ENCODE measurements at places on chromosomes 16 and 17.

DNA sequence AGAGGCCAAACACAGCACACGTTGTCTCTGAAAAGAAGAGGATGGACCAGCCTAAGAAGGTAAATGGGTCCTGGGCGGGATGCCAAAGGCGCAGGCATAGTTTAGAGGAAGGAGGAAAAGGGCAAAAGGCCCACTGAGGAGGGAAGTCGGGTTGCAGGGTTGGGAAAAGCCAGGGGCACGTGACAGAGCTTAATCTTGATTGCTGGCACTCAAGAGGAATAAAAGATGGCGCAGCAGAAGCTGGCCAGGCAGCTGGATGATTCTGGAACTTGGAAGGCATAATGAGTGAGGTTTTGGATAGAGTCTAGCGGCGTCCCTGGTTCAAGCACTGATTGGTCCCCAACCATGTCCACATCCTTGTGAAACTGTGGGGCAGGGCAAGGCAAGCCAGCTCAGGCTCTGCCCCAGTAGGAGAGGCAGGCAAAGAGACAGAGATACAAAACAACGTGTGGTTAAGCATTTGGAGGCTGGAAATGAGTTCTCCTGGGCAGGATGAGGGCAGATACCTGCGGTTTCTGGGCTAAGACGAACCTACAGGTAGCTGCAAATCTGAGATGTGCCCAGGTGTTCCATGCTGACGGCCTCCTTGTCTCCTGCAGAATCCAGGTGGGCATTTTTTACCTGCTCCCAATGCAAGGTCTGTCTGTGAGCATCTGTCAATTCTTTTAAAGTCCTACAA is 52.7 kb upstream of the CIBAR2 start:
- no peak overlapping the region for H3K27ac ChIP-seq
- H3K27me3 ChIP-seq, result no peaks in the 10 kb centered on the region
- DNase-seq, result no peak
- no peaks in the 10 kb centered on the region for H3K36me3 ChIP-seq
- H3K4me3 ChIP-seq, result no peak overlapping the region

DNA sequence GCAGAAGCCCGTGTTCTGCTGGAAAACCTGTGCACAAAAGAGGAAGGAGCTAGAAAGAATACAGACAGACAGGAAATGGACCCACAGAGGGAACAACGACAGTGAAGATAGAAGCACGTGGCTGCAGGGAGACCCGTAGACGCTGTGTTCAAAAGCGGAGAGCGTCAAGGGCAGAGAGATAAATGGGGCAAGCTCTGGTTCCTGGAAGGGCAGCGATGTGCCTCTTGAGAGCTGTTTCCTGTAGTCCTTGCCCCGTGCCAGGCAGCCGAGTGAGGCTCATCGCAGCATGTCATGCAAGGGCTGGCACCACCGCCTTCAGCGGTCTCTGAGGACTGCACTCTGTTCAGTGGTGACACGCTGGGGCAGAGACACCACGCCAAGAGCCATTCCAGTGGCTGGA is 43.6 kb upstream of the CACNG5 start:
- peak; percentile 72 for DNase-seq
- no peaks in the 10 kb centered on the region for H3K27me3 ChIP-seq
- H3K4me1 ChIP-seq, result peaks cover 9% of the 10 kb centered on the region
- H3K27ac ChIP-seq, result no peak overlapping the region

DNA sequence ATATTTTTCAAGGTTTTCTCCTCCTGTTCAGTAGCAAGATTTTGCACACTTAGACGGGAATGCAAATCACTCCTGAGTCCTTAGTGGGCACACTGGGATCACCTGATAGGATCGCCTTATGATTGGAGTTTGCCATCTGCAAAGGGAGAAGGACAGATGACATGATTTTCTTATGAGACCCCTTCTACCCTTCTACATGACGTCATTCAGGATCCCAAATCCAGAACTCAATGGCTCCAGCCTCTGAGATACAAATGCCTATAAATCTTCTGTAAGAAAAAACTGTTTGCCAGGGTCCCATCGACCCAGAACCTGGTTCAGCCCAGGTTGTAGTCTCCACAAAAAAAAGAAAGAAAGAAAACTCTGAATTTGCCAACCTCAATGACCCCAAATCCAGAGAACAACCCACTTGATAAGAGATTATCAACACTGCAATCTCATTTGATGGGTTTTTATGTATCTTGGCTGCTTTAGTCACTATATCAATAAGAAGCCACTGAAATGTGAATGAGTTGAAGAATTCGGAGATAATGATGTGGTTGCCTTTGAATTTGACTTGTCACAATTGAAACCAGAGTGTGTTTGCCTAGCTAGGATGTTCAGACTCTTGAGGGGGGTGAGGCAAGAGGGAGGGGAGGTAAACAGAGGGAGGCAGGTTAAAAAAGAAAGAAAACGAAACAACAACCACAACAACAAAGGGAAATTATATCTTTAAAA is 6.7 kb downstream of the ZNF423 start:
- H3K36me3 ChIP-seq, result no peaks in the 10 kb centered on the region
- peaks cover 22% of the 10 kb centered on the region for H3K4me1 ChIP-seq
- no peak for DNase-seq

- H3K4me3 ChIP-seq, result no peak overlapping the region
- H3K27ac ChIP-seq, result no peak overlapping the region
- H3K36me3 ChIP-seq, result peaks cover 7% of the 10 kb centered on the region
- DNase-seq, result no peak
- peaks cover 26% of the 10 kb centered on the region for H3K4me1 ChIP-seq
- H3K27me3 ChIP-seq, result no peaks in the 10 kb centered on the region
Measured at GRCh38 chr17:1032391-1032790, 35.5 kb downstream of the TIMM22 start.

GRCh38 chr17:28949185-28950016 is 1.9 kb downstream of the PHF12 start:
- H3K27ac ChIP-seq, result peak overlapping the region; percentile 92
- no peaks in the 10 kb centered on the region for H3K27me3 ChIP-seq
- peak; percentile 92 for DNase-seq
- peaks cover 45% of the 10 kb centered on the region for H3K4me1 ChIP-seq
- no peaks in the 10 kb centered on the region for H3K36me3 ChIP-seq

- H3K27me3 ChIP-seq, result no peaks in the 10 kb centered on the region
- no peak overlapping the region for H3K27ac ChIP-seq
- no peaks in the 10 kb centered on the region for H3K36me3 ChIP-seq
- H3K4me3 ChIP-seq, result no peak overlapping the region
Measured at GRCh38 chr17:39376434-39376833, 25.0 kb downstream of the FBXL20 start.

DNA sequence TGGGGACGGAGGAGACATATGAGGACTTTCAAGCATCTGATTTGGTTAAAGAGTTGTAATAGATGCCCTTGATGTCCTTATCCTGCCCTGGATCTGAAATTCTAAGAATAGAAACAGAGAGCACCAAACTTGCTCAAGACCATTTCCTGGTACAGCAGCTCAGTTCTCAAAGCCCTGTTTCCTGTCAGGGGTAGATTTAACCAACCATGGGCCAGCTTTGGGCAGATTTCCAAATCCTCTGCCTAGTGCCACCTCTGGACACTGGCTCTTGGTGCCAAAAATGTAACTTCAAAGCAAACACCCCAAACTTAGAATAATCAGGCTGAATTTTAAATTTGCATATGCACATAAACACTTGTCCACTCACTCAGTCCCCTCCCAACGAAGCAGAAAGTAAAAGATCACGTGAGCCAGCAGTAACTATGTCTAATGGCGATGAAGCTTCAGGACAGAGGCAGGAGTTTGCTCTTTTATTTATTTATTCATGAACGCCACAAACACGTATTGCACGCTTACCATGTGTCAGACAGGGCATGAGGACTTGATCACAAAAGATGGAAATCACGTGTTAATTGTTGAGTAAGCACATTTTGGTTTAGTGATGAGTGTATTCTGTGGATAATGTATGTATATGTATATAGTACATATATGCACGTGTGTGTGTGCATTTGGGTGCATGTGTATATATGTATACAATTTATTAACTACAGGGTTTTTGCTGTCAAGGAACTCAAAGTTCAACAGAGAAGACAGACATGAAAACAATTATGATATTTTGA is 23.1 kb upstream of the SDK2 start:
- no peak overlapping the region for H3K27ac ChIP-seq
- H3K27me3 ChIP-seq, result peaks cover 37% of the 10 kb centered on the region
- DNase-seq, result no peak
- H3K4me3 ChIP-seq, result no peak overlapping the region
